Stimulated activated CD4-positive, alpha-beta T cell treated with anti-CD3 and anti-CD28 coated beads, Interleukin-4, amount 100 ng/mL, for 24 hours (primary cell): ENCODE measurements at places on chromosomes 7 and 10.
A peak's percentile ranks its signal among the peaks of the same experiment; 100 is the strongest.

- no peak for DNase-seq
These were observed 250.4 kb downstream of the RNLS start for GRCh38 chr10:88332503-88333247.

- no peak for DNase-seq
These were observed 97.3 kb downstream of the MYO3A start for GRCh38 chr10:26031300-26031699.

GRCh38 chr7:68417659-68418058 lies 1180.6 kb upstream of the AUTS2 start:
- no peak for DNase-seq

- no peak for DNase-seq
These were observed 680.6 kb upstream of the MBL2 start for GRCh38 chr10:53453196-53453595.

DNA sequence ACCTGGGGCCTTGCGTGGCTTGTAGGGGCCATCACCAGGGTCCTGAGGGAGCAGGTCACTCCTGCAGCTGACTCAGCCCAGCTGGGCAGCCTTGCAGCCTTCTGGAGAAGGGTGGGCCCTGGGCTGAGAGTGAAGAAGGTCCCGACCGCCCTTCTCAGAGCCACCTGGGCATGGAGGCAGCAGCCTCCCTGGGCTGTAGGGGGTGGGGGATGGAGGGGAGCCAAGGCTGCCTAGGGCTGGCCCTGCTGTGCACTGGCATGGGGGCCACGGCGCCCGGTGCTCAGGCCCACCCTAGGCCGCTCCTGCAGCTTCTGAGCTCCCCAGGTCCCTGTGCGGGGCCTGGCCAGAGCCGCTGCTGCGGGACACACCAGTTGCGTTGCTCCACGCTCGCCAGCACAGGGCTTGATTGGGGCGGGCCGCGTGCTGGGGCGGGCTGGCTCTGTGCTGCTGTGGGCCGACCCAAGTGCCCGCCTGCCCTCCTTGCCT lies 63.6 kb upstream of the NKX6-2 start:
- no peak for DNase-seq

DNA sequence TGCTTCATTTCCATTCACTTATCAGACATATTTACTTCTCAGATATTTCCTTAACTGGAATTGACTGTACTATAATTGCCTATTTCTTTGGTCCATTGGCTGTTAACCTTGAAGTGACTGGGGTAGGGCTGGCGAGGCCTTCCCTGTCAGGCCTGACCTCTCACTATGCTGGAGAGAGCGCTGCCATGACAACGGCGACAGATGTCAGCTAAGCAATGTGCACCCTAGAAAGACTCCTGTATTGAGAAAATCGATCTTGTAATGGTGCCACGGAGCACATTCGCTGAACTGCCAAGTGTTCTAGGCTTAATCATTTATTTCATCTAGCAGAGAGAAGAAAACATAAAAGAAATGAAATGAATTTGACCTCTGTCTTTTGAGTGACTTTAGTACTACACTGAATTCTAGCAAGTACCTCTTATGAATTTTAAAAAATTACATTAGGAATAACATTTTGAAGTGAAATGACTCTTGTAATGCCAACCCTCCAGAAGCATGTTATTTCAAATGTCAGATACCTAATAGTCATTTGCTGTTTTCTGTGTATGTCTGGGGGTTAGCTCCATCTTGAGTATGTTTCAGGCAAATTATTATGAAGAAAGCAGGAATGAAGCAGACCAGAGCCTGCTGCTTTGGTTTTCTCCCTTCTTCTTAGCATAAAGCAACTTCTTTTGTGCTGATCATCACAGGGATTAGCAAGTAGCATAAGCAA lies 148.0 kb downstream of the SNX10 start:
- DNase-seq: no peak

DNA sequence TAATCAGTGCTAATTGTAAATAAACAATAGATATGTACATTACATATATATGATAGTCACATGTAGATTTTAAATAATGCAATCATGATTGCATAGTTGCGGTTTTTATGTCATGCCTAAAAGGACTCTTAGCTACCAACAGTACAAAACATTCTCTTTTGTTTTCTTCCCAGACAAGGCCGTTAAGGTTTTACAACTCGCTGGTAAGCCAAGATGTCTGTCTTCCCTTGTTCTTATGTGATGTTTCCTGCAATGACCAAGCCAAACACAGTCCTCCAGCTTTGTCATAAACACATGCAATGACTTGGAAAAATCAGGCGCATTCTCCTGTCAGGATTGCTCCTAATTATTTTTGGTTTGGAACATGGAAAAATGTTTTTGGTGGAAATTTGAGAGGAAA lies 192.3 kb upstream of the GLI3 start:
- DNase-seq: no peak

DNA sequence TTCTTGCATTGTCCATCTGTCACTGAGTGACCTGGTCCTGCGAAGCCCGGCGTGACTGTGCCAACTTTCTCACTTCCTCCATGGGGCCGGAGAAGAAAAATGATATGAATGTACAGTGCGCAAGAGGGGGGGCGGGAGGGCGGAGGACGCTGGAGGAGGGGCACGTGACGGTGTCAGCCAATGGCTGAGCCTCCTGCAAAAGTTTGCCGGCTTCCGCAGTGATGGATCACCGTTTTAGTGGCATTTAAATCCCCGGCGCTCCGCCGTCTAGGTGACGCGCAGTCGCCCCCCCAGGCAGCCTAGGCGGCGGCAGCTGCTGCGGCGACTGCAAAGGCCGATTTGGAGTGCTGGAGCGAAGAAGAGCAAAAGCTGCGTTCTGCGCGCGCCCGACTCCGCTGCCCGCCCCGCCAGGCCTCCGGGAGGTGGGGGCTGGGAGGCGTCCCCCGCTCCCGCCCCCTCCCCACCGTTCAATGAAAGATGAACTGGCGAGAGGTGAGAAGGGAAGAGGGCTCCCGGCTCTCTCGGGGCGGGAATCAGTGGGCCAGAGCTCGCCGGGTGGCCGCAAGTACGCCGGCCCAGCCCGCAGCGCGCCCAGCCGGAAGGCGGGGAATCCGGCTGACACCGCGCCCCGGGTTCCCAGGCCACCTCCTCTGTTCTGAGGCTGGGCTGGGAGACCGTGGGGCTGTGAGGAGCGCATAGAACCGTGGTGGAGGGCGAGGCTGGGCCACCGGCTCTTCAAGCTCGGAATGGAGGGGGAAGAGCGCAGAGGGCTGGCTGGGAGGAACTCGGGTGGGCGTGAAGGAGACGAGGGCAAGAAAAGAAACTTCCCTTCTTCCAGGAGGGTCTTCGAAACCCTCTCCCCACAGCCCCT lies at the start of gene HOXA1:
HOXA1 (minus strand) TSS at position 104 of the 871 bp plus-strand sequence; CDS start at position 16, 88 bp downstream.
- peak; percentile 73 for DNase-seq

DNA sequence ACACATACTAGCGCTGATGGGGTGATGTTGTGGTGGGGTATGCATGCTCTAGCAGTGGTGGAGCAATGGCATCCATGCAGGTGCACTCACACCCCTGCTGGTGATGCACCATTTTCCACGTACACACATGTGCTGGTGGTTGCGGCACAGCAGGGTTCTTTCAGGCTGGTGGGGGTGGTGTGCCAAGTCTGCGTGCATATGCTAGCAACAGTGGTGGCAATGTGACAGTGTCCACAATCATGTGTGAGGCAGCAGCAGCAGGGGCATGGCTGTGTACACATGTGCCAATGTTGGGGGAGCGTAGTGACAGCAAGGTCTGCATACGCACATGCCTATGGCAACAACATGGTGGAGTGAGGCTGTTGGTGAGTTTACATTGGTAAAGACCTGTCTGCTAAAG lies 148.1 kb downstream of the ZWINT start:
- DNase-seq: no peak

GRCh38 chr10:46525824-46526681 lies 30.4 kb downstream of the GPRIN2 start:
- no peak for DNase-seq

DNA sequence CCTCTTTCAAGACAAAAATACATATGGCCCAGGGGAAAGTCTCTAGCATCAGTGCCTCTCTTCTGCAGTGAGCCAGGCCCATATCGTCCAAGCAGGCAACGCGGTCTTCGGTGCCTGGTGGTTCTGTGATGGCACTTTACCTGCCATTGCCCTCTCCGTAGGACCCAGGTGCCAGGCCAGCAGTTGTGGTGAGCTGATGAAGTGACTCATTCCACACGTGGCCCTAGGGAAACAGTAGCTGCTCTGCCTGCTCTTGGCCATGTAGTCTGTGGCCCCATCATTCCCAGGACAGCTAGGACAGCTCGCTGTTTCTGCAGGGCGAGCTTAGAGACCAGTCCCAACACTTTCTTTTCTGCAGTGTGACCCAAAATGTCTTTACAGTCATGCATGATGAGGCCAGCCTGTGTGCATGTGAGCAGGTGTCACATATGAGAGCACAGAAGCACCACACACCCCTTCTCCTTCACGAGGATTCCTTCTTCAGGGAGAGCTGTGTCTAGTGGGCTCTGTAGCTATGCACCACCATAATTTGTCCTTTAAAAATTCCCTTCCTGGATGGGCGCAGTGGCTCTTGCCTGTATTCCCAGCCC lies 39.0 kb downstream of the SVIL start:
- no peak for DNase-seq

GRCh38 chr7:78473571-78474301 lies 675.2 kb downstream of the PHTF2 start:
- DNase-seq: no peak

DNA sequence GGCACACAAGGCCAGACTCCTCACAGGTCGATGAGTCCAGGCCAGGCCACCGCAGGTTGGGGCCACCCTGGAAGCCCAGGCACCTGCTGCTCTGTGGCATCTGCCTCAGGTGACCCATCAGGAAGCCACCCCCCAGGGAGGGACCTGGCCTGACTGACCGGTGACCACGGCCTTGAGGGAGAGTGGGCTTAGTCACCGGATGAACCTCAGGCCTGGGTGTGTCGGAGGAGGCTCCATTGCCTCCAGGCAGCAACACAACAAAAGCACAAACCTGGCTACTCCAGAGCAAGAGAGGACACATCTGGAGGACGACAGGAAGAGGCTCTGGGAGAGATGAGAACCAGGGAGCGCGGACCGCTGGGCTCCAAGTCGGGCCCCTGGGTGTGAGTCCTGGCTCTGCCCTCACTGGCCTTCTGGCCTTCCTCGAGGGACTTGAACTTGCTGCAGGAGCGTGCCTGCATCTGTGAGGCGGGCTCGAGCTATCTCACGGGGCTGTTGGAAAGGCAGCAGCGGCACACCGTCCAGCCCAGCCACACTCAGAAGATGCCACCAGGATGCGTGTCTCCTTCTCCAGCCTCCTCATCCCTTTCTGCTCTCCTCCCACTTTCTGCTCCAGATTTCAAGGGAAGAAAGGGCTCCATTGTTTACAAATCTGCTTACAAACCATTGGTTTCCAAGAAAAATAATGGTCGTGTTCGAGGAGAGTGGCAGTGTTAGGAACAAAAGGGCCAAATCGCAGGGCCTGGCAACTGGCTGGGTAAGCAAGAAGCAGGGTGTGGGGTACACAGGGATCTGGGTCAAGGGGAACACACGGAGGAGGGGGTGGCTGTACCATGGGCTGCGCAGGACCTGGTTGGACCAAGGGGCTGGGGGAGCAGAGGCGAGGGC lies 152.9 kb downstream of the ADAM12 start:
- DNase-seq: no peak

DNA sequence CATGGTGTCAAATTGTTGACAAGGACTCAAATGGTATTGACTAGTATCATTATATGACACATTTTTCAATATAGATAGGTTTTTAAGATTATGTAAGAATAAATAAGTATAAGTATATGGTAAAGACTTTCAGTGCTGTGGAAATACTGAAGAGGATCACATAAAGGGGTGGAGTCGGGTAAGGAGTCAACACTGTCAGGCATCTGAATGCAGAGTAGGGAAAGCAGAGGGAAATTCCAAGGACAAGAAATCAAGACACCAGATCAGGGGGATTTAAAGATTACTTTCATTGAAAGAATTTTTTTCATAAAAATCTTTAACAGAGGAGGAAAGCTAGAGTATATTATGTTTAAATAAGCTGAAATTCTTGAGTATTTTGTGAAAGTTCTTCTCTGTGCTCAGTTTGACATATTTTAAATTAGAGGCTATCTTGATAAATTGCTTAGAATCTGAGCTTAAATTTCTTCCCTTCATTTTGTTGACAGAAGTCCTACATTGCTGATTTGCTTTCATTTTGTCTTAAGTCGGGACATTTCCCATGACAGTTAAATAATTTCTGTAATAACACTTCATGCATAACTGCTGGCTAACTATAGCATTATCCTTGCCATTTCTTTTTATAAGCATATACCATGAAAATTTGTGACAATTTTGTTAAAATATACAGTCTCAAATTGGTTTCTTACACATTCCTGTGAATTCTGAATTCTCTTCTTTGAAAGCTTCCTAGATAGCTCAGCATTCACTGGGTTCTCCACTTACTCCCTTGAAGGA lies 244.3 kb downstream of the PRKG1 start:
- DNase-seq: no peak

- DNase-seq: no peak
These were observed 368.1 kb downstream of the MDFIC start for GRCh38 chr7:115289971-115290370.

- no peak for DNase-seq
These were observed 573.9 kb downstream of the GATA3 start for GRCh38 chr10:8628351-8628750.

- no peak for DNase-seq
These were observed 79.9 kb downstream of the PRKAG2 start for GRCh38 chr7:151796871-151797537.

GRCh38 chr10:104085801-104086400 lies at the start of gene COL17A1:
Gene COL17A1 (minus strand): TSS chr10:104085880. CDS start chr10:104080673, 5,207 bp downstream.
- no peak for DNase-seq
